ENCODE measurements at places on chromosomes 2 and 18. TPM values are rescaled to one million over a fixed set of nuclear protein-coding genes. Genes with fewer than 3 reads are reported as not detected.

- peak; percentile 39 for DNase-seq
These were observed 369.1 kb downstream of the MTX2 start for GRCh38 chr2:176638167-176639015.

DNA sequence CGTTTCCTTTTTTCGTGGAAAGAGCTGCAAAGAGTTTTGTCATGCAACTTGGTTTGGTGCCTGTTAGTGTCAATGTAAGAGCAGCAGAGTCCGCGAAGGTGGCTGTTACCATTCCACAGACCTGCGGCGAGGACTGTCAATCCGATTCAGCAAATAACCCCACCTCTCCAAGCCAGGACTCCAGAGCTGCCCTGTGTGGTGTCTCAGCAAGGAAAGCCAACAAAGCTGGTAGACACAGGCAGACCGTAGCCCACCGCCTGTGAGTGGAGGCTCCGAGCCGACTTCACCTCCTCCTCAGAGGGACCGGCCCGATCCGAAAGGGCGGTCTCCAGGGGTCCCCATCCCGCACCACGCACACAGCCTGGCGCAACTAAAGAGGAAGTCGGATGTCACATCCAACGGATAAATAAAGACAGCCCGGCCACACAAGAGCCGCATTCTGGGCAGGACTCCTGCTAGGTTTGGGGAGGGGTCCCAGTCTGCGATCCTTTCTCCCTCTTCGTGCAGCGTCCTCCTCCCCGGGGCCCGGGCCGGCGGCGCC, 819 bp downstream of the ANKRD44 start:
- DNase-seq = peak; percentile 71

GRCh38 chr2:237590272-237591140, at the start of gene RAB17:
Gene RAB17, minus strand, starts transcription at chr2:237590734. Its CDS starts 4,580 bp downstream, at chr2:237586154.
- DNase-seq = peak; percentile 76

DNA sequence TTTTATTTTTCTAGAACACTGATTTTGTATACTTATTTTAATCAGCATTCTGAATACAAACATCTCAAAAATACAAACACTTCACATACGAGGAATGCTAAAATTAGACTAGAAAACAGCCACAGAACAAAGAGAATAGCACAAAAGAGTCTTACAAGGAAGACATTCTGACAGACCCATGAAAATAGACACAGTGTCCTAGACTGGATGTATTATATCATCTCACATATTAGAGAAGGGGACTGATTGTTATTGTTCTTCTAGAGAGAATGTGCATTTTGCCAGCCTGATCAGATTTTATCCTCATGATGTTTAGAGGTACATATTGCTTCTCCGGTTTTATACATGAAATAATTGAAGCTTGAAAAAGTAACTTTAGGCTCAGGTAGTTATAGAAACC, 357.9 kb downstream of the DPP10 start:
- DNase-seq = no peak

RAPGEF4 gene
- 9.0 TPM for total RNA-seq

BMP10 gene
- not detected for total RNA-seq
